Epithelial cell of umbilical artery (primary cell): ENCODE measurements at places on chromosomes 1 and 21. TPM values are rescaled to one million over a fixed set of nuclear protein-coding genes. Genes with fewer than 3 reads are reported as not detected.

The TFF1 gene
- not detected in 2 replicates for total RNA-seq

The HPDL gene
- total RNA-seq, result 5.2 and 6.1 TPM in 2 replicates

The XPR1 gene
- 21.9 and 22.7 TPM in 2 replicates for total RNA-seq

The CSF3R gene
- not detected in 2 replicates for total RNA-seq

The SLC41A1 gene
- 12.3 and 21.3 TPM in 2 replicates for total RNA-seq

The HTR6 gene
- total RNA-seq, result not detected in 2 replicates

The ATXN7L2 gene
- 1.9 and 2.1 TPM in 2 replicates for total RNA-seq

The PRKCZ gene
- total RNA-seq, result under 0.01 and 0.76 TPM in 2 replicates

The MTFR1L gene
- 28.3 and 28.7 TPM in 2 replicates for total RNA-seq

The INPP5B gene
- total RNA-seq, result 14.9 and 22.6 TPM in 2 replicates

The PM20D1 gene
- total RNA-seq, result not detected in 2 replicates

The RNF223 gene
- total RNA-seq, result not detected in 2 replicates

The CYYR1 gene
- total RNA-seq, result 5.5 and 7.3 TPM in 2 replicates

The ACBD3 gene
- total RNA-seq, result 51.6 and 59.0 TPM in 2 replicates

The AKNAD1 gene
- not detected in 2 replicates for total RNA-seq

The AMY1A gene
- not detected in 2 replicates for total RNA-seq

The IGSF9 gene
- not detected in 2 replicates for total RNA-seq

The DEGS1 gene
- 87.4 and 93.0 TPM in 2 replicates for total RNA-seq

The RGS1 gene
- total RNA-seq, result not detected in 2 replicates

The ENAH gene
- 25.0 and 51.1 TPM in 2 replicates for total RNA-seq

The MEGF6 gene
- total RNA-seq, result 9.9 and 19.8 TPM in 2 replicates

The ZNF683 gene
- total RNA-seq, result not detected in 2 replicates

The OR10J5 gene
- not detected in 2 replicates for total RNA-seq

The WDR64 gene
- not detected in 2 replicates for total RNA-seq

The OR6K3 gene
- total RNA-seq, result not detected in 2 replicates

The OR10J1 gene
- not detected in 2 replicates for total RNA-seq

The EPHB2 gene
- total RNA-seq, result 50.0 and 58.8 TPM in 2 replicates

The LHX8 gene
- total RNA-seq, result not detected in 2 replicates

The NKAIN1 gene
- total RNA-seq, result not detected in 2 replicates

The LEMD1 gene
- not detected in 2 replicates for total RNA-seq

The NPHS2 gene
- total RNA-seq, result not detected in 2 replicates

The DAB1 gene
- total RNA-seq, result not detected in 2 replicates

The RPS8 gene
- 1,943 and 2,370 TPM in 2 replicates for total RNA-seq

The PRPF38B gene
- total RNA-seq, result 9.1 and 15.8 TPM in 2 replicates

The IL20 gene
- total RNA-seq, result not detected in 2 replicates

The SPAG17 gene
- not detected in 2 replicates for total RNA-seq
